Muscle of leg (tissue), 16 donors: ENCODE measurements at places on chromosomes 1 and 21. TPM values are rescaled to one million over a fixed set of nuclear protein-coding genes. Genes with fewer than 3 reads are reported as not detected.
A peak's percentile ranks its signal among the peaks of the same experiment; 100 is the strongest.

DNA sequence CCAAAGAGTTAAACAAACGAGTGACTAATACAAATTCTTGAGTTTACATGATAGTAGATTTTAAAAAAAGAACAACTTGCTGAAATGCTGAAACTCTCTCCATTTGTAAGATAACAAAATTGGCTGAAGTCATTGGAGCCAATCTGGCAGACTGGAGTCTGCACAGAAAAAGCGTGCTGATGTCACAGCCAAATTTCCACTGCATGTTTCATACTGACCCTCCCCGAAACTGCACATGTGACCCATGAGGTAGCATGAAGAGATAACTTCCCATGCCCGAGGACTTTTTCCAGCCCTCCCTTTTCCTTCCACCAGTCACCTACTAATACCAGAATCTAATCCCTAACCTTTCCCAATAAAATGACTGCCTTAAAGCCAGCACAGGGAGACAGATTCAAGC is 1.2 kb upstream of the LELP1 start:
- peak; percentile 8 for DNase-seq

CD1B gene
- polyA plus RNA-seq, result not detected

GREM2 gene
- polyA plus RNA-seq, result 2.8 TPM

- no peak for DNase-seq
These were observed 41.5 kb upstream of the SGIP1 start for GRCh38 chr1:66492424-66492823.

- DNase-seq, result peak; percentile 85
These were observed at the start of gene TNNT2 for GRCh38 chr1:201377611-201378092. Gene TNNT2 (minus strand): TSS chr1:201377680. CDS start chr1:201373254, 4,426 bp downstream.
